ENCODE measurements at places on chromosomes 3 and 15.

DNA sequence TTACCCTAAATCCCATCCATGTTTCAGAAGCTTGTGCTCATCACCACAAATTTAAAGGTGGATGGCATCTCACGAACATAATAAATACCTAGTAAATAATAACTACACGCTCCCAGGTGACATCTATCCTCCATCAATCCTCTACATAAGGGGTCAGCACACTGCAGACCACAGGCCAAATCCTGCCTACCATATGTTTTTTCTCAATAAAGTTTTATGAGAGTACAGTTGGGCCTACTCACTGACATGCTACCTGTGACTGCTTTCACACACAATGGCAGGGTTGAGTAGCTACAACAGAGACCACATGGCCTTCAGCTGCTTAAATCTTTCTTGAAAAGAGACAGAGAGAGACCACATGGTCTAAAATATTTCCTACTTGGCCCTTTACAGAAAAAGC lies 105.9 kb downstream of the LMLN start:
- no peak for DNase-seq

DNA sequence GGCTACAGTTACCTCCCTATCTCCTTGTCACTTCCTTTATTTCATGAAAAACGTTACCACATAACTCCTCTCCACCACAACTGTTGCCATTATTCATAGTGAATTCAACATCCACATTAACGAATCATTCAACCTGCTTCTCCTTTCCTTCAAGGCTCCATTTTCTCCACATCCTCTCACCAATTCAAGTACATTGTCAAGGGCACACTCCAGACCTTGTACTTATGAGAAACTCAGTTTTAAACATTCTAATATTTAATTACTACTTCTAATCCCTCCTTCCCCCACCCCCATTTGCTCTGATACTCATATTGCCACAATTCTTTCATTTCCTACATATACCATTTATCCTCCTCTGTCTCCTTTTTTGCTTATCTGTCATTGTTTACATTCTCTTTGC lies 871.2 kb downstream of the TUSC7 start:
- DNase-seq: no peak

DNA sequence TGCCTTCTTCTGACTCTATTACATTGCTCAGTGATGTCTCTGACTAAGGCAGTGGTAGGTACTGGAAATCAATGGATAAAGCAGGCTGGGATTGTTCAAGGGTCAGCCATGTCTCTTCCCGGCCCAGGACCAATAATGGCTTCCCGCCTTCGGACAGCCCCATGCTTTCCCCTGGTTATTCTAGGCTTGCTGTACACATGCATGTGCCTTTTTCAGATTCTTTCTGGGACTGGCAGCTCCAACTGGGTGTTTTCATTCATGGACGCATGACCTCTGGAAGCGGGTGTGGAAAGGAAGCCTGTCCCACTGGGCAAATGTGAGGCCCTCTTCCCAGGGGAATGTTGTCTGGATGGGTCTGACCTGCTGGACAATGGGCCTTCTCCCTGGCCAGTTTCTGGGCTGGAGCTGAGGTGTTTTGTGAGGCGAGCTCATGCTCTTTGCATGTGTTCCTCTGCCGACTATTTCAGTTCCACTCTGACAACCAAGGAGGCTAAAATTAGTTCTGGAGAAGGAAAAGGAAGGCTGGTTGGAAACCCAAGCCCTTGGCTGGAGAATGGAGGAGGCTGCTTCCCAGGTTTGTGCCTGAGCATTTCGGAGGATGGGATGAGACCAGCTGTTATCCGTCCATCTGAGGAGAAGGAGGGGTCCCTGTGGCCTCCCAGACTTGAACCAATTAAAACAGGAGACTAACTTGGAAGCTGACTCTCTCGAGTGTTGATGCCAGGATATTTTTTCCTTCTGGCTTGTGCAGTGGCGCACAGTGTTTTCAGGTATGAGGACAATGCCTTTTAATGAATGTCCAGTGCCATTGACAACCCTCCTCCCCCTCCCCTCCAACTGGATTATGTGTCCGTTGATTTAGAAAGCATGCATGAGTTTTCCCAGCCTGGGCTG lies 6.9 kb downstream of the ACVR2B start:
- no peak for DNase-seq

- DNase-seq: peak; percentile 1
Measured at GRCh38 chr3:183775781-183776180, 49.6 kb downstream of the MAP6D1 start.

DNA sequence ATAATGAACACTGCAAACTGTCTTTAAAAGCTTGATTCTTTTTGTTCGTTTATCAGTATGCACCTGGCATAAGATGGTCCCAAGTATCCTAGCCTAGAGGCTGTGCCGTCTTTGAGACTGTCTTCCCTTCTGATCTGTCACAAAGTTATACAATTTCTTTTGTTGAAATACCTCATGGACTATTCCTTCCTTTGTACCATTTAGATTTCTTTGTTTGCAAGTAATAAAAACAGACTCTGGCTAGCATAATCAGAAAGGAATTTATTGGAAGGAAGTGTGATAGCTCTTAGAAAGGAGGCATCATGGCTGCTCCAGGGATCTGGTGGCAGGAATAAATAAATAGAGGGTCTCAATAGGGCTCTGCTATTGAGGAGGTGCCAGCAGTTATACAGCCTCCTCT lies 280.4 kb downstream of the SLC9A9 start:
- DNase-seq: no peak
